ENCODE measurements at places on chromosomes 7 and 10.

DNA sequence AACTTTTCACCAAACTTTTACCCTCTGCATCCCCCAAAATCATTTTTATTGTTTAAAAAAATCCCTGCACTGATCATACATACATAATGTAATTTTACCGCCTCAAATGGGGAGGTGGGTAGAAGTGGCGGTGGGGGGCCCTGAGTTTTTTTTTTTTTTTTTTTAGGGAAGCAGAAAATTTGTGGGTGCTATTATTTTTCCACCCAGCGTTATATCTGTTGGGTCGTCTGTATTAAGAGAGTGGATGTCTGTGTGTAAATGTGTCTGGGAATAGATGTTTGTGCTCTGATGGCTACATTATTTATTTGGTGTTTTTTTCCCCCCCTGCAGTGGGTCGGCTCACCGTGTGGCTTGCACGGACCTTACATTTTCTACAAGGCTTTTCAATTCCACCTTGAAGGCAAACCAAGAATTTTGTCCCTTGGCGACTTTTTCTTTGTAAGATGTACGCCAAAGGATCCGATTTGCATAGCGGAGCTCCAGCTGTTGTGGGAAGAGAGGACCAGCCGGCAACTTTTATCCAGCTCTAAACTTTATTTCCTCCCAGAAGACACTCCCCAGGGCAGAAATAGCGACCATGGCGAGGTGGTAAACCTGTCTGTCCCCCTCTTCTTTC, 438 bp downstream of the ARID5B start:
- no peak for DNase-seq

GRCh38 chr7:5451391-5451790, 27.8 kb upstream of the TNRC18 start:
- DNase-seq = no peak

GRCh38 chr7:36439624-36440023, 50.0 kb downstream of the ANLN start:
- no peak for DNase-seq

GRCh38 chr7:85261336-85261735, 74.5 kb upstream of the SEMA3D start:
- no peak for DNase-seq

- no peak for DNase-seq
Measured at GRCh38 chr7:141456711-141457110, 94.5 kb upstream of the AGK start.

DNA sequence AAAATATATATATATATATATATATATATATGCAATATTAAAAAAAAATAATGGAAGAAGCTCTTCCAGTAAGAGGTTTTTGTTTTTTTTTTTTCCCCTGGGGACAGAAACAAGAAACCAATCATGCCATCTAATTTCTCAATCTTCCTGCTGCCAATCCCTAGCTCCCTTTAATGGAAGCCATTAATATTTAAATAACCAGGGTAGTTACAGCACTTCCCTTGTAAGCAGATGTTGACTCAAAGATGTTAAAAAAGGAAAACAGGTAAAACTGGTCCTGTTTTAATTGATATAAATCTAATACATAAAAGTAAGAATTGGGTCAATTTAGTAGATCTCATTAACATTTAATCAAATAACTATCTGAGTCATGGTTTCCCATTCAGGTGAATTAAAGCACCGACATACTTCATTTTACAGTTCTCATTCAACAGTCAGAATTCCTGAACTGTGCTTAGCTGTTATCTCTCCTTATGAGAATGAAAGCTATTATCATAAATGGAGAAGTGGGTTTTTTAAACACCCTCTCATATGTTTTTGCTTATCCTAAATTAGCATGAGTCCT, 22.6 kb downstream of the CPVL start:
- DNase-seq = no peak

DNA sequence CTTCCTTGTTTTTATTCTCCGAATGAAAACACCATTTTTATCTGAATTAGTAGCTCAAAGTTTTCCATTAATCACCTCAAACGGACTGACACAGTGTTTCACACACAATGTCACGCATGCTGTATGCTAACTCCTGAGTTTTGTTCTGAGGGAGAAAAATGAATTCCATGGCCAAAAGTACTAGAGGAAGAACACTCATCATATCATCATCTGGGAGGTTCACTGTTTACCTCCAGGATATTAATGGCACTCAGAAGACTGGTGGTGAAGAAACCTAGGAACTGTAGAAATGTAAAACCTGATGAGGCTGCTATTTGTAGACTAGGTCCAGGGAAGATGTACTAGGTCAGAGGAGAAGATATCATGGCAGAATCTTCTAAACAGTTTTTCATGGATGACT, 395.6 kb upstream of the ETV1 start:
- no peak for DNase-seq

GRCh38 chr7:99784007-99784406, at the start of gene CYP3A4:
CYP3A4 (minus strand) TSS chr7:99784184; CDS start chr7:99784081, 103 bp downstream.
- no peak for DNase-seq

DNA sequence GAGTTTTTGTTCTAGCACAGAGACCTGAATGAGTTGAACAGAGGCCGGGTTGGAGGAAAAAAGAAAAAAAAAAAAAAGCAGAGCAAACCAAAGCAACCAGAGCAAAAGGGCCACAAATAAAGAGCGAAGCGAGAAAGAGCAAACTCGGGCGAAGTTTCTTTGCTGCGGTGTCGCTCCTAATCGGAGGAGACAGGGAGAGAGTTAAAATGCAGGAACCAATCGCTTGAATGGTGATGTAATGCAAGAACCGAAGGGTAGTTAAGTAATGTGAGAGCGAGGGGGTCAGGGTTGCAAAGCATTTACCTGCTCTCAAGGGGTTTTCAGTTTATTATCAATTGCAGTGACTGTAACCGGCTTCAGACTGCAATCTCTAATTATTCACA, 271.7 kb downstream of the TRIL start:
- DNase-seq = no peak

DNA sequence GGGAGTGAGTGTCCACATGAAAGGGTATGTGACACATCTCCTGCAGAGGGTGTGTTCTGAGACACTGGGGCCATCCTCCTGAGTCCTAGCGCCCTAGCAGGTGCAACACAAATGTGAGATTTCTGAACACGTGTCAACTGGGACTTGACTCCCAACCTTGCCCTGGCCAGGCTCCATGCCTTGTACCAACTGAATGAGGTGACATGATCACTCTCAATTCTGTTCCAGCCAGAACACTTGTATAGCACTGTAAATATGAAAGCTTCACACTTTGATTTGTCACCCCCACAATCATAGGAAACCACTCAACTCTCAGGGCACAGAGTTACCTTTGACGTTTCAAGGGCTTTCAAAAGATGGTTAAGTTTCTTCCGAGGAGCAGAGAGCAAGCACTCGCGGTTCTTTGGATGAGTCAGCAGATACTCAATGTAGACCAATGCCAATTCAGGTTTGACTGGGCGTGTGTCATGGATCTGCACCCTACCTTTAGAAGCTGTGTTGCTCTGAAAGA, 48.6 kb downstream of the NCAPG2 start:
- DNase-seq = no peak

DNA sequence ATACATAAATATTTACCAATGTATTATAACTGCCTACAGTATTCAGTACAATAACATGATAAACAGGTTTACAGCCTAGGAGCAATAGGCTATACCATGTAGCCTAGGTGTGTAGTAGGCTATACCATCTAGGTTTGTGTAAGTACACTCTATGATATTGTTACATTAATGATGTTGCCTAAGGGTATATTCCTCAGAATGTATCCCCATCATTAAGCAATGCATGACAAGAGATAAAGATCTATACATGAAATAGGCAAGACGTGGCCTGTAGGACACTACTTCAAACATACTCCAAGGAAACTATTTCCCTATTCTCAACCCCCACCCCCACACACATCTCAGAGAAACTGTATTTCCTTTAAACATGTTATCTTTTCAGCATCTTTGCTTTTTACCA, 15.3 kb upstream of the ADAM22 start:
- DNase-seq = no peak

DNA sequence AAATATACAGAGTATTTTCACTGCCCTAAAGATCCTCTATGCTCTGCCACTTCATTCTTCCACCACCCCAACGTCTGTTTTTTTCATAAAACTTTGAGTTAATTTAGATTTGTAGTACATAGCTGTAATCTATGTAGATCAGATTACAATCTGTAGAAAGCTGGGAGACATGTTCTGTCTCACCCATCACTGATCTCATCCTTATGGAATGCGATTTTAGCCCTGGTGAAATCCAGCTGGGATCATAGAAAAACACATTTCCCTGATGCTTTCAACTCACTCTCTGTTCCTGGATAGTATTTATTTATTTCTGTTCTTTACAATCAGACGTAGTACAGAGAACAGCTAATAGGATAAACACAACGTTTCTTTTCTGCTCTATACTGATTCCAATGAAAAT, 521.0 kb downstream of the KIF20B start:
- DNase-seq = peak; percentile 12

- no peak for DNase-seq
Measured at GRCh38 chr7:37504801-37505200, 56.1 kb upstream of the ELMO1 start.

GRCh38 chr7:30556840-30557239, 37.8 kb upstream of the GARS1 start:
- no peak for DNase-seq

- no peak for DNase-seq
Measured at GRCh38 chr7:132123773-132124172, 452.5 kb downstream of the PLXNA4 start.

DNA sequence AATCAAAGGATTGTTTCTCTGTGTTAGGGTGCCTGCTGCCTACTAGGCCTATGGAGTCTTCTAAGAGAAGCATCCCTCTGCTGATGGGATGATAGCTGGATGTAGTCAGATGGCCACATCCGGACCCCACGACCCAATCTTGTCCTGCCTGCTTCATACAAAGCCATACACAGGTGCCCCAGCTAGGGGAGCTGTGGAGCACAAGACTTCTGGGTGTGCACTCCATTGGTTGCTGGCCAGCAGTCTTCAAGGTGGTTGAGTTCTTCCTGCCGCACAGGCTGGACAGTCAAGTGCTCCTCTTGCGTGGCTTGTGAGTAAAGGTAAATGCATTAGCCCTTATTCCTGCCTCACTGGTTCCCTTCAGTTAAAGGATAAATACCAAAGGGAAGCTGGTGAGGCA, 120.2 kb downstream of the TEX36 start:
- no peak for DNase-seq

- DNase-seq = no peak
Measured at GRCh38 chr10:18582803-18583202, 68.6 kb downstream of the NSUN6 start.

Measured in SW 1271 (cell line).